IPS DF 19.7 (cell line): ENCODE measurements at places on chromosomes 12 and 14.

DNA sequence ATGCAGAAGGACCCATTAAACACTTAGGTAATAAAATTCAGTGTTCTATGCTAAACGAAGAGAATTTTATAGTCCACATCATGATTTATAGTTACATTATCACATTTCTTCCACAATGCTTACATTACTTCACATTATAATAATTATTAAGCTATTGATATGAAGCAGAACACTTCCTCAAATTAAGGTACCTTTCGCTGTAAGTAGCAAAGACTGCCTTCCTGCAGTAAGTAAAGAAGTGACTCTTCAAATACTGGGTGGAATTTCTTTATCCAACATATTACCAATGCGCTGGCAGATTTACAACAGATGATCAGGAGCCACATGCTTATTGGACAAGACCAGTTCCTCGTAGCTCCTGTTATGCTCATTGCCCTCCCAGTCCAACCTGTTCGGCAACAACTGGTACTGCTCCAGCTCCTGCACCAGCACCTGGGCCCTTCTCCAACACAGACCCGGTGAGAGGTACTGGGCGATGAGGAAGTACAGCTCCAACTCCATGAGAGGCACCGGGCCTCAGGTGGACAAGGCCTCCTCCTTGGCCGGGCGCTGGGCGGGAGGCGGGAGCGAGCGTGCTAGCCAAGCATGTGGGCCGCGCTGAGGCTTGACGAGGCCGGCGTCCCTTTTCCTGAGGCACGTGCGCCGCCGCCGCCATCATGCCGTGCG lies 210.7 kb upstream of the ATP2B1 start:
- DNase-seq: no peak

DNA sequence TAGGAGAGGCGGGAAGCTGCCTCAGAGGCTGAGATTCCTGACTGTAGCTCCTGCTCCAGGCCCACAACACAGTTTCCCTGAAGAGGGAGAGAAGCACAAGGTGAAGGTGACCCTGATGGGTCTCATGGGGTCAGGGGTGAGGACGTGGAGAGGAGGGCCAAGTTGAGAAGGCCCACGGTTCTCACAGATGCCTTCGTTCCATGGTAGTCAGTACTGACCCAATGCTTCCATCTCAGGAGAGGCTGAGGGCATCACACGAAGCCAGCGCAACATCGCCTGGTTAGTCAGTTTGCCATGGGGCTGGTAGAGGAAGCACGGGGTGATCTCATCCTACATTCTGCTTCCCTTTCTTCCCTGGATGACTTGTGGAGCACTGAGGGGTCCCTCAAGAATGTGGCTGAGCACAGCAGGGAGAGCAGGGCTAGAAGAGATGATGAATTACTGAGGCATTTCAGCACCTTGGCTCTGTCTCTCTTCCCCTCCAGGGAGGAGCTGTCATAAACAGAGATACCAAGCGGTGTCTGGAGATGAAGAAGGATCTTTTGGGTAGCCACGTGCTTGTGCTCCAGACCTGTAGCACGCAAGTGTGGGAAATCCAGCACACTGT lies 51.9 kb downstream of the GALNT8 start:
- DNase-seq: no peak

DNA sequence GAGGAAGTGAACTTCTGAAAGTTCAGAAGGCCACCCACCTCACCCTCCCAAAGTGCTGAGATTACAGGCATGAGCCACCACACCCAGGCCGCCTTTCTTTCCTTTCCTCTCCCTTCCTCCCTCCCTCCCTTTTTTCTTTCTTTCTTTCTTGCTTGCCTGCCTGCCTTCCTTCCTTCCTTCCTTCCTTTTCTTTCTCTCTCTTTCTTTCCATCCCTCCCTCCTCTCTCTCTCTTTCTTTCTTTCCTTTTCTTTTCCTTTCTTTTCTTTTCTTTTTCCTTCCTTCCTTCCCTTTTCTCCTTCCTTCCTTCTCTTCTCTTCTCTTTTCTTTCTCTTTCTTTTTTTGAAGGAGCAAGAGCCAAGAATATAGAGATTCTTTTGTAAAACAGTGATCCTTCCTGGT lies 208.3 kb upstream of the HMGA2 start:
- no peak for DNase-seq

- DNase-seq: no peak
Observed at GRCh38 chr12:47803191-47803875, 16.4 kb downstream of the HDAC7 start.

GRCh38 chr14:74414403-74415114 lies 11.5 kb downstream of the SYNDIG1L start:
- DNase-seq: no peak

DNA sequence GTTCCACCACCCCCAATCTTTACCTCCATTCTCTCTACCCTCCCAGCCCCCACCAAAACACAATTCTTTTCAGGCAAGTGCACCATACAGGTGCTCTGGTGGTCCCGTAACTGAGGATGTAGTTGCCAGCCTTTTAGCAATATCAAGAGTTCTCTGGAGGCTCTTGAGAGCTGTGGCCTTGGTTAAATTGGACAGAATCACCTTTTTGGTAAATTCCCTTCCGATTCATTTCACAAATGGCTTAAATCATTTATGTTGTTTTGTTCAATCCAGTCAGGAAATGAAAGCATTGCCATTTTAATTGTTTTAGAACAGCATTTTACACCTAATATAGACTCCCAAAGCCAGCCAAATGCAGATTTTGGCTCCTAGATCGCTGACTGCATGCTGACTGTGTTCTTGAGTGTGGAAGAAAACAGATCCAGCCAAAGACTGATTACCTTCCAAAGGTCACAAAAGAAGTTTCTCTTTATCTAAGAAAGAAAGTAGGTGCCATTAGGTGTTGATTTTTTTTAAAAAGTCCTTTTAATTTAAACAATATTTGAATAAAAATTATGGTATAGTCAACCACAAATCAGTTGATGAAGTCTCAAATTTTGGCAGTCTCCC lies 25.6 kb downstream of the CRADD start:
- no peak for DNase-seq

DNA sequence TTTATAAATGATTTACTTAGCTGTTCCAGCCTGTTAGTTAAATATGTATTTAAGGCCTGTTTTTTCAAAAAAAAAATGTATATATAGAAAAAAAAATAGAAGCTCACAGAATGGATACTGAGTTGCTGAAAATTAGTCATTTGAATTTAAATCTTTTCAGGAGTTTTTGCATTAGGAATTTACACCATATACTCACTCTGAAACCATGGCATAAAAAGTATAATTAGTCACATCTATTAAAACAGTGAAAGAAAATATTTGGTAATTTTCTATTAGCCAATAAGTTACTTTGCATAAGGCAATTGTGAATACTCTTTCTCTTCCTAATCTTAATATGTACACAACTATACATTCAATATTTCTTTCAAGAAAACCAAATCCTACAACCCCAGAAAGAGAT lies 51.9 kb downstream of the HMGA2 start:
- DNase-seq: no peak

DNA sequence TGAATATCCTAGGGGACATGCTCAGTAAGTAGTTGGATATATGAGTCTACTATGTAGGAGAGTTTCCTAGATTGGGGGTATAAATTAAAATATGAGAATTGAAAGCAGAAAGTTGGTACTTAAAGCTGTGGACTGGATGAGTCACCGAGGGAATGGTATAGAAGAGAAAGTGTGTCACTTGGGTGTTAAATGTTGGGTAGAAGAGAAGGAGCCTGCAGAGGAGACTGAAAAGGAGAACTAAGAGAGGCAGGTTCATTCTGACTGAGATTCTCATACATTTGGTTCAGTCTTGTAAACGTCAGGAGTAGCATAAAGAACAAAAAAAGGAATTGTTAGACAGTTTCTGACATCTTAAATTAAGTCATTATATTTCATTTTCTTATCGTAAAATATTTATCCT lies 19.9 kb downstream of the LRRC9 start:
- no peak for DNase-seq

- no peak for DNase-seq
Observed at GRCh38 chr14:100781952-100782351, 44.0 kb upstream of the MEG3 start.

GRCh38 chr14:74902941-74903705 lies 19.9 kb downstream of the RPS6KL1 start:
- no peak for DNase-seq

DNA sequence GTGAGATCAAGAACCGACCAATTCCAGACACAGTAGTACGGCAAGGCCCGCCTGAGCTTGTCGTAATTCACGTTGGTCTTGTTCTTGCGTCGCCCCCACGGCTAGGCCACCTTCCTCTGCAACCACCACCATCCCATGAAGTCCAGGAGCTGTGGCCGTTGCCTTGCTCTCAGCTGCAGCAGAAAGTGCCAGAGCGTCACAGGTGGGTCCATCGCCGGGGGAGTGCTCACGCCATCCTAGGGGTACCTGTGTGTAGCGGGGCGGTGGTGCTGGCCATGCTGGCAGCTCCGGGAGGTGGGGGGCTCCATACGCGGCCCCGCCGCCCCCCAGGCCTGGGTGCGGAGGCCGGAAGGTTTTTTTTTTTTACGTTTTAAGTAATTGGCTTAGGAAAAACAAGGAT lies 23.1 kb downstream of the TMEM121 start:
- no peak for DNase-seq

- no peak for DNase-seq
Observed at GRCh38 chr12:53737951-53738405, 10.7 kb upstream of the CALCOCO1 start.

GRCh38 chr12:26938701-26939062 lies 412 bp downstream of the FGFR1OP2 start:
- DNase-seq: no peak

- no peak for DNase-seq
Observed at GRCh38 chr12:4148418-4149056, 125.0 kb upstream of the CCND2 start.

- no peak for DNase-seq
Observed at GRCh38 chr14:68783408-68784225, 9.2 kb downstream of the ZFP36L1 start.

DNA sequence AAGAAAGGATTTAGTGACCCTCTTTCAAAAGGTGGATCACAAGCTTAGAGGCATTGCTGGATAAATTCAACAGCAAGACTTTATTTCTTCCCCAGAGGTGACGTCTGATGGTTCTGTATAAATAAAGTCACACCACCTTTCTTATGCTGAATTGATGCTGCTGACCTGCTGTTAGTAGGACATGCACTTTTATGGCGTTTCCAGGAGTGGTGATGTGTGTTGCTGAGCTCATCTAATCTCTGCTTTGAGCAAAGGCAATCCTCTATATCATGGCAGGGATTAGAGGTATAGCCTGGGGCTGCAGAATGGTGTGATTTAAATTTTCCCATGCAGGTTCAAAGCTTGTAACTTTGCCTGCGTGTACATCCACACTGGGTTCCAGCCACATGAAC lies 94.9 kb downstream of the ETV6 start:
- no peak for DNase-seq

DNA sequence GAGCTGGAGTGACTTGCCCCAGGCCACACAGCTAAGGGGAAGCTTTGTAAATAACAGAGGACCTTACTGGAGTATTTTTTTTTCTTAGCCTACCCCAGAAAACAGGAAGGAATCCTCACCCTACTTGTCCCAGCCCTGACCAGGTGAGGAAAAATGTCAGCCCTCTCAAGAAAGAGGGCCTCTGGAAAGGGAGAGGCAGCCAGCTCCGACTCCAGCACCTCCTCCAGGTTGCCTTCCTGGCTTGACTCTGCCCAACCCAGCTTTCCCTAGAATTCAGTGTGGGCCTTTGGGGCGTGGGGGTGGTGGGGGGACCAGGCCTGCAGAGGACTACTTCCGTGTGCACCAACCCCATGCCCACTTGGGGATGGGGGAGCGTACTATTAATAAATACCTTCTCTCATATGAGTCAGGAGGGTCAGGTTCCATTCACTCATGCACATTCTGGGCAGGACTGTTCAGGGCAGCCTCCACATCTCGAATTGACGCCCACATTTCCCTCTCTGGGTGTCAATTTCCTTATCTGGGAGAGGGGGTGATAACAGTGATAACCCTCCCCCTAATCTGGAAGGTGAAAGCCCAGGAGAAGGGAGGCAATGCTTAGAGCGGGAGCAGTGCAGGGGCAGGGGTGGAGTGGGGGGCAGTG lies 5.2 kb downstream of the RHOF start:
- no peak for DNase-seq

DNA sequence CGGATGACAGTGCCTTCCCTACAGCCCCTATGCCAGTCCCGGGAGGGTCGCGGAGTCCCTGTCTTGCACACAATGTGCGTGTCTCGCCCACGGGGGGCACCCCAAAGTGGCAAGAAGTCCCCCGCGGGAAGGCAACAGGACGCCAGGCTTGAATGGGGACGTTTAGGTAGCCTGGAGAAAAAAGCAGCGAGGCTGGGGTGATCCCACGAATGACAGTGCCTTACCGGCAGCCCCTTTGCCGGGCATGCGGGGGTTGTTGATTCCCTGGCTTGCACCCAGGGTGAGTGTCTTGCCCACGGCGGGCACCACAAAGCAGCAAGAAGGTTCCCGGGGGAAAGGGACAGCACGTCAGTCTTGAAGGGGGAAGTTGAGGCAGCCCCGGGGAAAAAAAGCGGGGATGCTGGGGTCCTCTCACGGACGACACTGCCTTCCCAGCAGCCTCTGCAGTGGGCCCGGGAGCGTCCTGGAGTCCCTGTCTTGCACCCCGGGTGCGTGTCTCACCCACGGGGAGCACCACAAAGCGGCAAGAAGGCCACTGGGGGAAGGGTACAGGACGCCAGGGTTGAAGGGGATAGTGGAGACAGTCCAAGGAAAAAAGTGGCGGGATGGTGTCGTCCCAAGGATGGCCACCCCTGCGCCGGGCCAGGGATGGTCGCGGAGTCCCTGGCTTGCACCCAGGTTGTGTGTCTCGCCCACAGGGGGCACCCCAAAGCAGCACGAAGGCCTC lies 156.8 kb upstream of the ALG10B start:
- no peak for DNase-seq

GRCh38 chr14:42944284-42944683 lies 1337.6 kb downstream of the LRFN5 start:
- DNase-seq: no peak

- no peak for DNase-seq
Observed at GRCh38 chr12:9123781-9124382, 8.2 kb upstream of the A2M start.
